ENCODE measurements at places on chromosomes 12 and 14. TPM values are rescaled to one million over a fixed set of nuclear protein-coding genes. Genes with fewer than 3 reads are reported as not detected.
A peak's percentile ranks its signal among the peaks of the same experiment; 100 is the strongest.

DNA sequence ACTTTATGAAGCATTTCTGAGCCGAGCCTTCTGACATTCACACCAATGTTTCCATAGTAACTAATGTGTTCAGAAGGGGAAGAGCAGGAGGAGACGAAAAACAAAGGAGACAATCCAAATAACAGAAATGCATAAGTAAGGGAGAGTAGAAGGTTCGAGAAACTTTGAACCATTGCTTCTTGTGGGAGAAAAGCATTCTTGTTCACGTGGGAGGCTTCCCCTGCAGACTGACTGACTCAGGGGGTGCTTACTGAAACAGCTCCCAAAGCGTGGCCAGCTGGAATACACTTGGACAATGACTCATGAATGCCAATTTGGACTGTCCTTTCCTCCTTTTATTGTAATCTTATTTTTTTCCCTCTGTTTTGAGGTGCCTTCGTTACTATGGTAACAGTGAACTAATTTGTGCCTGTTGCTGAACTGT is 73.9 kb downstream of the NEDD1 start:
- H3K4me1 ChIP-seq: no peaks in the 10 kb centered on the region
- peak; percentile 18 for DNase-seq
- no peak overlapping the region for H3K27ac ChIP-seq
- no peak overlapping the region for H3K4me3 ChIP-seq
- H3K27me3 ChIP-seq: peaks cover 7% of the 10 kb centered on the region
- no peaks in the 10 kb centered on the region for H3K36me3 ChIP-seq

DNA sequence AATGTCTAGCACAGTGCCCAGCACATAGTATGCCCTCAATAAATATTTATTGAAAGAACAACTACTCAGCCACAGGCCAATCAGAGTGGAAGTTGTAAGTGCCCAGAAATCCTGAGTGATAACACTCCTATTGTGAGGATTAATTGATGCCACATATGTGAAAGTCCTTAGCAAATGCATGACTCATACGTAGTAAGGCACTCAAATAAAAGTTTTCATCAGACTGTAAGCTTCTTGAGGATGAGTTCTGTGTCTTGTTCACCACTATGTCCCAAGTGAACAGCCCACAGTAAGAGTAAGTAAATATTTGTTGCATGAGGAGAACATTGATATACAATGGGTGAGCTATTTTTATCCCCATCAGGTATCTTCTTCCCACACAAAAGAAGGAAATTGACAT is 24.7 kb upstream of the ANO6 start:
- no peak overlapping the region for H3K4me3 ChIP-seq
- peak overlapping the region; percentile 62 for H3K27ac ChIP-seq
- H3K36me3 ChIP-seq: no peaks in the 10 kb centered on the region
- no peaks in the 10 kb centered on the region for H3K27me3 ChIP-seq
- peaks cover 6% of the 10 kb centered on the region for H3K4me1 ChIP-seq

- no peak for DNase-seq
- no peaks in the 10 kb centered on the region for H3K36me3 ChIP-seq
- H3K27ac ChIP-seq: no peak overlapping the region
These were observed 131.3 kb downstream of the KTN1 start for GRCh38 chr14:55711175-55711811.

DNA sequence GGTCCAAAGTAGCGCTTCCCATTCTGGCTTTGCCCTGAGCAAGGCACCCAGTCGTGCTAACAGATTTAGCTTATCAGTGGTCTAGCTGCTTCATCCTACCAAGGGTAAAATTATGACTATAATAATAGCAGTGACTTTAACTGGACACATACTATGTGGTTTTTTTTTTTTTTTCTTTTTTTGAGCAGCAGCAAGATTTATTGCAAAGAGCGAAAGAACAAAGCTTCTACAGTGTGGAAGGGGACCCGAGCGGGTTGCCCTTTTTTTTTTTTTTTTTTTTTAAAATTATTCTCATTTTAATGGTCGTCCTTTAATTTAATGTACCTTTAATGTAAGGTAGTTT is 505 bp downstream of the HELB start:
- no peak for DNase-seq
- no peaks in the 10 kb centered on the region for H3K36me3 ChIP-seq
- H3K27ac ChIP-seq: peak overlapping the region; percentile 84
- no peaks in the 10 kb centered on the region for H3K27me3 ChIP-seq
- H3K4me3 ChIP-seq: peak overlapping the region; percentile 24

- no peak for DNase-seq
- H3K4me1 ChIP-seq: peaks cover 25% of the 10 kb centered on the region
- H3K36me3 ChIP-seq: no peaks in the 10 kb centered on the region
- no peak overlapping the region for H3K4me3 ChIP-seq
- H3K27ac ChIP-seq: no peak overlapping the region
- peaks cover 28% of the 10 kb centered on the region for H3K27me3 ChIP-seq
These were observed 2.7 kb downstream of the DEGS2 start for GRCh38 chr14:100156776-100157175.

- no peak overlapping the region for H3K27ac ChIP-seq
- H3K27me3 ChIP-seq: no peaks in the 10 kb centered on the region
- no peak overlapping the region for H3K4me3 ChIP-seq
- H3K36me3 ChIP-seq: no peaks in the 10 kb centered on the region
These were observed 11.0 kb upstream of the TBPL2 start for GRCh38 chr14:55451398-55451797.

DNA sequence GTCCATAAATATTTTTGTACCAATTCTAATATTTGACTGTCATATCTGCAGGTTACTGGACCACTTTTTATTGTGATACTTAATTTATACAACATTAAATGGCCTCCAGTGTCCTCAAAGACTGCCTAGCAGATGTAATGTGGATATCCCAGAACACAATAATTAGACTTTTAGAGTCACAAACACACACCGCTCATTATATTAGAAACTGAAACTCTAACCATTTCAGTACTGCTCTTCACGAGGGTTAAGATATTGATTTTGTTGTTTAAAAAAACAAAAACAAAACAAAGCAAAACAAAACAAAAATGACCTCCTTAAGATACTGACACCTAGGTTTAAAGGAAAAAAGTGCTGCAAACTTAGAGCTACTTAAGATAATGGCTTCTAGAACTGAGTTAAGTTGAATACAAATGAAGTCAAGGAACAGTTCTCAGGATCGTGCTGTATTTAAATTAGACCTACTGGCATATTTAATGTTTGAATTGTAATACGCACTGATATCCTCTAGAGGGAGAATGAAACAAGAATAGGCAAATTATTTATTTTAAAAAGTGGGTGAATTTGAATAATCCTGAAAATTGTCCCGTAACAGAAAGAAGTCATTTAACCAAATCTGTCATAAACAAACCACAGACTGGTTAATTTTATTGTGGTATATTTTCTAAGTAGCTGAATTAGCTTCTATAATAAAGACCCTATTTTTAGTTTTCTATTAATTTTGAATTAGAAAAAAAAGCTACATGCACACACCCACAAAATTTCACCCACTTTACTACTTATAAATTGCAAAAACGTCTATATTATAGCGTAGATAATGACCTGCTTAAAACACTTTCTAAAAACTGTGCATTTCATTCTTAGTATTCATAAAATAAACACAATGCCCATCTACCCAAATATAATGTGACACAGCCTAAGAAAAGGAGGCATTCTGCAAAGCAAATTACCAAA is 395.2 kb upstream of the DCN start:
- no peaks in the 10 kb centered on the region for H3K36me3 ChIP-seq
- no peaks in the 10 kb centered on the region for H3K27me3 ChIP-seq
- peak; percentile 12 for DNase-seq
- no peak overlapping the region for H3K27ac ChIP-seq
- H3K4me1 ChIP-seq: no peaks in the 10 kb centered on the region

- peak overlapping the region; percentile 22 for H3K27ac ChIP-seq
- no peak for DNase-seq
- no peaks in the 10 kb centered on the region for H3K36me3 ChIP-seq
- no peaks in the 10 kb centered on the region for H3K27me3 ChIP-seq
- H3K4me3 ChIP-seq: no peak overlapping the region
These were observed 34.3 kb upstream of the VWF start for GRCh38 chr12:6158749-6159148.

DNA sequence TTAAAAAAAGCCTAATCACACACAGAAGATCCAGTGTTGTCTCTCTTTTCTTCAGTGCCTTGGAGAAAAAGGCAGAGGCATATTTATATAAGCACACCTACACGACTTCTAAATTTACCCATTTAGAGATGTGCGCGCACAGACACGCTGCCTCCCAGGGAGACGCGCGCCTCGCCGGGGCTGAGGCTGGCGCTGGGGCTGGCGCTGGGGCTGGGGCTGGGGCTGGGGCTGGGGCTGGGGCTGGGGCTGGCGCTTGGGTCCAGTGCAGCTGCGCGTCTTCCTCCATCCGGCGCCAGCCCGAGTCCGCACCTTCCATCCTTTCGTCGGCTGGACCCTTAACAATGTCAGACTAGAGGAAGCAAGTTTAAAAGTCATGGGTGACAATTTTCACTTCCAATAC is 118.4 kb upstream of the ARID2 start:
- no peaks in the 10 kb centered on the region for H3K27me3 ChIP-seq
- no peak overlapping the region for H3K4me3 ChIP-seq
- no peaks in the 10 kb centered on the region for H3K4me1 ChIP-seq
- no peak for DNase-seq

DNA sequence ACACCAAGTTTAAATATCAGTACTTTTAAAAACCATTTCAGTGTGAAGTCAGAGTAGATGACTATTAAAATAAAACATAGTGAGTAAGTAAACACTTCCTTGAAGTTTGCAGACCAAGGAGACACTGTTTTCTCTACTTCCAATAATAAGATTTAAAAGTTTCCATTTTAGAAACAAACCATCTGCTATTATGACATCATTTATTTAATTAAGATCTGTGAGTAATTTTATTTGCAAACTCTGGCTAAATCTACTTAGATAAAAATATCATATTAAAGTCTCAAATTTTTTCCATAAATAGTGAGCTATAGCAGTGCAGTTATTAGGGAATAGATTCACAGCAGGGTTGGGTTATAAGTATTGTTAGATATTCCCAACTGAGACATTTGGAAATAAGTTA is 1267.0 kb upstream of the FLRT2 start:
- no peak overlapping the region for H3K4me3 ChIP-seq
- H3K27ac ChIP-seq: no peak overlapping the region
- no peaks in the 10 kb centered on the region for H3K36me3 ChIP-seq
- DNase-seq: no peak

DNA sequence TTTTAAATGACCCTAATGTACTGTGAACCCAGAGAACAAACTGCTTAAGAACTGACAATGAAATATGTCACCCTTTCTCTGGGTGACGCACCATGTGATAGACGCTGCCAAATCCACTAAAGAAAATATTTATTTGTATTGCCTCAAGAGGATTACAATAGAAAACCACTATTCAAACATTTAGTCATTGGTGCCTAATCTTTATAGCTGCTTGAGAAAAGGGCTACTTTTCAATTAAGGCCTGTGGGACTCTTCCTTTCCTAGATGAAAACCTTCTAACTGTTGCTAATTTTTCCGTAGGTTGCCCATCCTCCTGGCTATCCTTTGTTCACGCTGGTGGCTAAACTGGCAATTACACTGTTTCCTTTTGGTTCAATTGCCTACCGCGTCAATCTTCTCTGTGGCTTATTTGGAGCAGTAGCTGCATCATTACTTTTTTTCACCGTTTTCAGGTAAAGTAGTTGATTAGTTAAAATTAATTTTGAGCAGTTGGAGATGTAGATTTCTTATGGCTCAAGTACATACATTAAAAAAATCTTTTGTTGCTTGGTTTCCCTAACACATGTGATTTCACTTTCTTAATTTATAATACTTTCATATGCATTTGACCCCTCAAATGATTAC is 6.0 kb downstream of the TMEM260 start:
- no peaks in the 10 kb centered on the region for H3K36me3 ChIP-seq
- DNase-seq: no peak
- H3K4me3 ChIP-seq: no peak overlapping the region
- H3K27me3 ChIP-seq: no peaks in the 10 kb centered on the region

DNA sequence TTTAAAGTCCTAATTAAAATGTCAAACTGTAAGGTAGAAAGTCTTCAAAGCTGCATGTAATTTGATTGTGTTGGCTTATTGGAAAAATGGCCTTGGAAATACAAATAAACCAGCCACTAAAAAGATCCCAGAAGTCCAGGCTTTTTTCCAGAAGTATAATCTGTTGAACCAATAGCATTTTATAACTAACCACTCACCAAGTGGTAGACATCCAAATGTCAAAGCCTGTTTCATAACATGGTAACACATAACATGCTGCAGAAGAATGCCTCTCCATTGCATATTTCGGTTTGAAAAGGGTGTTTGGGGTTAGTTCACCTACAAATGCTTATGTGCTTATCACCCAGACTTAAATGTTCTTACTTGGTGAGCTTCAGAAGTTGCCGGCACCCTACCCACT is 183.7 kb upstream of the DIO2 start:
- H3K27ac ChIP-seq: no peak overlapping the region
- DNase-seq: no peak
- no peaks in the 10 kb centered on the region for H3K36me3 ChIP-seq
- no peaks in the 10 kb centered on the region for H3K27me3 ChIP-seq
- no peak overlapping the region for H3K4me3 ChIP-seq
- H3K4me1 ChIP-seq: no peaks in the 10 kb centered on the region

GRCh38 chr14:31229638-31230572 is 22.3 kb upstream of the HECTD1 start:
- H3K27ac ChIP-seq: peak overlapping the region; percentile 90
- H3K4me3 ChIP-seq: no peak overlapping the region
- no peaks in the 10 kb centered on the region for H3K27me3 ChIP-seq
- peaks cover 12% of the 10 kb centered on the region for H3K4me1 ChIP-seq
- H3K36me3 ChIP-seq: no peaks in the 10 kb centered on the region

DNA sequence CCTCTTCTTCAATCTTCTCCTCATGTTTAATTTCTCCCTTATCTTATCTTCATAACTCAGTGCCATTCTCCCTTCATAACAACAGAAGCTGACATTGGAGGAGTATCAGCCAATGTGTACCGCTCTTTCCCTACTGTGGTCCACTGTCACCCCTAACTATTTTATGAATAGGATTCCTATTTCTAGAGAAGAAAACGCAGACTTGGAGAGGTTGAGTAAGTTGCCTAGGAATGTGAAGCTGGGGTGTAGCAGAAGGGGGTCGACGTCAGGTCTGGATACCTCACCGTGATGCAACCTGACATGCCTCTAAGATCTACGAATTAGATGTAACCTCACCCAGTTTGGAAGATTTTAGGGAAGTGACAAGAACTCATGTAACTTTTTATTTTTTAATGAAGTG is 17.1 kb downstream of the LMO3 start:
- DNase-seq: no peak
- H3K4me3 ChIP-seq: no peak overlapping the region
- no peak overlapping the region for H3K27ac ChIP-seq
- no peaks in the 10 kb centered on the region for H3K36me3 ChIP-seq

DNA sequence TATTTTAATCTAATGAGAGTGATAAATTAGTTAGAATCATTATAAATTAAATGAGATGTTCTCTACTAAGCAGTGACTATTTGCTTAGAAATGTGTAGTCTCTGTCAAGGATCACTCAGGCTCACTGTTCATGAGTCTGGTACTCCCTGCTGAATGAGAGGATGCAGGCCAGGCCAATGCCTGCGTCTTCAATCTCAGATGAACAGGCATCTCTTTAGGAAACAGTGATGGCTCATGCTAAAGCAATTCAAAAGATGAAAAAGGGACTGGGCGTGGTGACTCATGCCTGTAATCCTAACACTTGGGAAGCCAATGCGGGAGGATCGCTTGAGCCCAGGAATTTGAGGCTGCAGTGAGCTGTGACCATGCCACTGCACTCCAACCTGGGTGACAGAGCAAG is 106.8 kb downstream of the ZFC3H1 start:
- no peaks in the 10 kb centered on the region for H3K36me3 ChIP-seq
- H3K27ac ChIP-seq: no peak overlapping the region
- peak; percentile 26 for DNase-seq
- H3K27me3 ChIP-seq: no peaks in the 10 kb centered on the region
- no peaks in the 10 kb centered on the region for H3K4me1 ChIP-seq

FGD6 gene
- total RNA-seq: 17.2 TPM

CS gene
- total RNA-seq: 111 TPM

SLC10A1 gene
- 1.7 TPM for total RNA-seq

JKAMP gene
- total RNA-seq: 83.8 TPM

OTOGL gene
- 0.44 TPM for total RNA-seq

Data from hepatocyte (in vitro differentiated cells).